ENCODE measurements at places on chromosomes 7 and 10.

DNA sequence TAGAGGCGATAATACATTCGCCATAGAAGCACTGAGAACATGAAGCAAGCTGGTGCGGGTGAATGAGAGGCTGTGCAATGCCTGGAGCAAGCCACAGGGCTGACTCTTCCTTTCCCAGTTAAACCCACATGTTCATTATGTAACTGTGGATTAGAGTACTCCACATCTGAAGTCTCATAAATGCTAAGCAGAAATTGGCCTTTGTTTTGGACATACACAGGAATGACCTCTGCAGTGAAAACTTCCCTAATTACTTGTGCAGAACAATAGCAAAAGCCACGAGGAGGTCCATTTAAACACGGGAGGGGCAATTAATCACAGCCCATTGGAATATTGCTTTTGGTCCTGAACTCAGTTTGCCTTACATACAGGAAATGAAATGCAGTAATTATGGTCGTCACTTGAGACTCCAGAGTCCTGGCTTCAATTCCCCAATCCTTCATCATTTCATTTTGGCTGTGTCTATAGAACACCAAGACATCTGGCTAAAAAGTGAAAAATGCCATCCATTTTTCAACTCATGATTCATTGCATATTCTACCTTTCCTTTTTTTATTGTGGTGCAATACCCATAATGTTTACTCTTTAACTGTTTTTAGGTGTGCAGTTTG, 78.7 kb upstream of the CXCL12 start:
- DNase-seq, result peak; percentile 45

- no peak for DNase-seq
These were observed 823.5 kb downstream of the GRID1 start for GRCh38 chr10:85542936-85543730.

- DNase-seq, result no peak
These were observed 8.6 kb downstream of the MEST start for GRCh38 chr7:130500463-130500862.

GRCh38 chr7:65448816-65449504, 75.3 kb downstream of the ZNF92 start:
- DNase-seq, result peak; percentile 83

GRCh38 chr10:31659665-31660064, 269.0 kb downstream of the ARHGAP12 start:
- no peak for DNase-seq

GRCh38 chr10:120039826-120040225, 147.3 kb downstream of the SEC23IP start:
- no peak for DNase-seq

DNA sequence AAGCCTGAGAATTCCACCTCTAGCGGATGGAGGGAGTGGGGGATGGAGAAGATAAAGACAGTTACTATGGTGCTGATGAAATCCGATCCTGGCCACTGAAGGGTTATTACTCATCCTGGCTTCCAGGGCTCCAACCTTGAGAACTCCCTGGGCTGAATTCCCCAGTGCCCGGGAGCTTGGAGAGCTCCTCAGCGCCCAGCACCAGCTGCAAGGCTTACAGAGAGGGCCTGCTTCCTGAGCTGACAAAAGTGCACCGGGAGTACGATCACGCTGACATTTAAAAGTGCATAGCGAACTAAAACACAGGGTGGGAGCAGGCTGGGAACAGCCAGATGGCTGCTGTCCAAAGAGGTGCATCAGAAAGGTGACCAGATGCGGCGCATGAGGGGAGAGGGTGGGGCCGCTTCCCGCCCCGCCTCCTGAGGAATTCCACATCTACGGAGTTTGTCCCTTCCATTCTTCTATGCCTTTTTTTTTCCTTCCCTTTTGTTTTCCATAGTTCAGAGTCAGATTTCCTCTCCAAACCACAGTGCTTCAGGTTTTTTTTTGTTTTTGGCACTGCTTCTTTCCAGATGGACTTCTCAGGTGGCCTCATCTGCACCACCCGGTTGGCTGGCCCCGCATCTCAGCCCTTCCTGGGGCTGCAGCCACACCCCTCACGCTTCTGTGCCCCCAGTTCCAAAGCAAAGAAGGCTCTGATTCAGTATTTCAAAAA, 62.4 kb upstream of the MKRN1 start:
- peak; percentile 97 for DNase-seq

DNA sequence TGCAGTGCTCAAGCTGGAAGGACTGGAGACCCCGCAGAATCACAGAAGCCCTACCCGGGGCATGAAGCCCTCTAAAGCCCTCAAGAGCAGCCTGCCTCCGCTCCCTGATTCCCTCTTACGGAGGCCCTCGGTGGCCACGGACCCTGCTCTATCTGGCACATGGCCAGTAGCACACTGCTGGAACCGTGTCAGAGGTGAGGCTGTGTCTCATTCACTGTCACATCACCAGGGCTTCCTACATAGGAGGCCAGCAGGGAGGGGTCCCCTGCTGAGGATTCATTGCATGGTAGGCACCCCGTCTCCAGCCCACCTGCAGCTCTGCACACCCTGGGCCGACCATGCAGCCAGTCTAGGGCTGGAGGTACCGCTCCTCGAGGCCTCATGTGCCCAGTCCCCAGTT, 259.2 kb downstream of the TNS3 start:
- no peak for DNase-seq

DNA sequence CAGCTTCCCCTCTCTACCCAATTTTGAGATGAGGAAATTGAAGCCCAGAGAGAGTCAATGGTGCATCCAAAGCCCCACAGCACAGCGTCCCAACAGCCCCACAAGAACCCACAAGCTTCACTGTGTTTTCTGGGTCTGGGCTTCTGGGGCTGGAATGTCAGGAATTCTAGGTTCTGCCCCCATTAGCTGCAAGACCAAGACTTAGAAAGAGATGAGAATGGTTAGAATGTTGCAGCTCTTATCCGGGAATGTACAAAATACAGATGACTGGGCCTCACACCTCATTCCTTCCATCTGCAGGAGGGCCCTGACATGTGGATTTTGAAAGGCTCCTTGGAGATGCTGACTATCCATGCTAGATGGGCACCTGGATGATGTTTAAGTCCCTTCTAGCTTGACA, 6.0 kb upstream of the SGPL1 start:
- DNase-seq, result no peak

DNA sequence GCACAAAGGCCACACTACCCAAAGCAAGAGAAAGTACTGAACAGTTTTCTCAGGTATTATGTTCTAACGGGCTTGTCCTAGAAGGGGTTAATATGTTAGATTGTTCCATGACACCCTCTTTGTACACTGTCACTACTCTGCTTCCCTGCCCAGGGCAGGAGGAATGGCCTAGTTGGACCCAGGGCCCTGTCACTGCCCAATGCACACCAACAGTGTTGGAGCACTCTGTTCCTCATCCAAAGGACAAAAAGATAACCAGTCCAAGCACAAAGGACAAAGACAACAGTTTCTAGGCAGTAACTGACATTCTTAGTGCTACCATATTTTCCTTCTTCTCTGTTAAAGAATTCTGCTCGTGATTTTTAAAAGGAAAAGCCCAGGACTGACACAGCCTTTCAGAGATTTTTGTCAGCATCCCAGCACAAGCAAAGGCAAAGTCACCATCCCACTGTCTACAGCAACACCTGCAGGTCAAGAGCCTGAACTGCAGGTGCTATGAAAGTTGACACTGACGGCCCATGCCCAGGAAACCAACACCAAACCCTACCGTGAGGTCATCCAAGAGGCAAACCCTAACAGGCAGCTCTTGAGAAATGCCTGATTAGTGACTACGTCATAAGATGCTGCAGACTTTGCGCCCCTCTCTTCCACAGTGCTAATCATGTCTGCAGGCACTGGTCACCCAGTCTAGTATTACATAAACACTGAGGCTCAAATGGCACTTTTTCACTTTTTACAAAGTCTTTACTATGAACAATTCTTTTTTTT, 13.2 kb downstream of the NUDCD3 start:
- peak; percentile 71 for DNase-seq

GRCh38 chr7:48472640-48473039, 301.4 kb downstream of the ABCA13 start:
- no peak for DNase-seq

DNA sequence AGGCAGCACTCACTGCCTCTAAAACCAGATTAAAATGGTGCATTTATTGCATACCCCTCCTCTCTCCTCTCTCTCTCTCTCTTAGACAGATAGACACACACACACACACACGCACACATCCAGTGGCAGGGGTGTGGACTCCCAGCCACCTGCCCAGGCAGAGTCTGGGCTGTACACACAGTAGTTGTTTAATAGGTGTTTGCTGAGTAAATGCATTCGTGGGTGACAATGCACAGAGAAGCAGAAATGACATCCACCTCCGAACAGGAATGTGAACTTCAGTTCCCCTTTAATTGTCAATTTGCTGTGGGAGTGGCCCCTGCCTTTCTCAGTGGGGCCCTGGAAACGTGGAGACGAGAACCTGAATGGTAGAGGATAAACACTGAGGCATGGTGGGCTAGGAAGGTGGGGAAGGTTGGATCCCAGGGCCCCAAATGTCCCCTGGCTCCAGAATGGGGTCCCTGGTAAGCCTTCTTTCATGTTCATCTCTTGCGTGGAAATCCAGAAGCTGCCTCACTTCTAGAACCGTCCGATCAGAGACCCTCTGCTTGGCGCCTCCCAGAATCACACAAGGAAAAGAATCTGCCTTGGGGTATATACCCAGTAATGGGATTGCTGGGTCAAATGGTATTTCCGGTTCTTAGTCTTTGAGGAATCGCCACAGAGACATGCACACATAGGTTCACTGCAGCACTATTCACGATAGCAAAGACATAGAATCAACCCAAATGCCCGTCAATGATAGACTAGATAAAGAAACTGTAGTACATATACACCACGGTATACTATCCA, 58.5 kb upstream of the ECHDC3 start:
- peak; percentile 71 for DNase-seq

GRCh38 chr10:120205368-120206018, 251.5 kb upstream of the PLPP4 start:
- no peak for DNase-seq

- peak; percentile 21 for DNase-seq
These were observed 133.4 kb upstream of the ABCB5 start for GRCh38 chr7:20482071-20482470.

GRCh38 chr10:21171197-21171935, 274.3 kb upstream of the NEBL start:
- no peak for DNase-seq

DNA sequence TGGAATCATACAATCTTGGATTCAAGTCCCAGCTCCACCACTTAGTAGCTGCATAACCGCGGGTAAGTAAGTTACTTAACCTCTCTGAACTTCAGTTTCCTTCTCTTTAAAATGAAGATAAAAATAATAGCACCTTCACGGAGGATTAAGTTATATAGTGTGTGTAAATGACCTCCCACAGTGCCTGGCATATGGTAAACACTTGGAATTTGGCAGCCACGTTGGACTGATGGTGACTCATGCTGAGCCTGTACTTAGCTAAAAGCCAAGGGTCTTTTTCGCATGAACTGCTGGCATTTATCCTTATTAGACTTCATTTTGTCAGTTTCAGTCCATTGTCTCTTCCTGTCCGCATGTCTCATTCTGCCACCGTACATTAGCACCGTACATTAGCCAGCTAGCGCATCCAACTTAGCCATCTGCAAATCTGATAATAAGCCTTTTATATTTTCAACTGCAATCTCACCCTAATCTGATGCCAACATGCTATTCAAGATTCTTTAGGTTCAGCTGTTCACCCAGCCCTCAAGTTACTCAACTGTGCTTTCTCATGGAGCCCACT, 11.2 kb downstream of the SLC13A4 start:
- DNase-seq, result peak; percentile 98

DNA sequence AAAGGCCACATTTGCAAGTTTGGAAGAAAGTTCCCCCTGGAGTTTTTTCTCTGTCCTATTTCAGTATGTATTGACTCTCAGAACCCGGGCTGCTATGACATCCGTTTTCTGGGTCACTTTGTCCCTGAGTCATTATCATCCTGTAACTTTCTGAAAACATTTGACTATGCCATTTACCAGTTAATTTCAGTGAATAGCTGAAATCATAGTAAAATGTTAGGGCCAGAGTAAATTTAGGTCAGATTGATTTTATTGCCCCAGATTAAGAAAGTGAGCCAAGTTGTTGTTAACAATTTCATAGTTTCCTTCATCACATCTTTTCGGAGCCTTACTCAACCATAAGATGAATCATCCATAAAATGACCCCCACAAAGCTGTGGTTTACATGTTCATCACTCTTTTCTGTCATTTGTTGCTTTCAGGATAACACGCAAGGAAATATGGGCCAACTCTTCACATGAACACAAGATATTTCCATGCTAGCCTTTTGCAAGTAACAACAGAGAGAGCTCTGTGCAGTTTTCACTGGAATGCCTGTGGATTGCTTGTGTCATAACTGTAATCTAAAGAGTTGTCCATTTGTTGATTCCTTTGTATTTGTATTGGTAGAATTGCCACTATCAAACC, 3.9 kb upstream of the MACC1 start:
- DNase-seq, result peak; percentile 99

DNA sequence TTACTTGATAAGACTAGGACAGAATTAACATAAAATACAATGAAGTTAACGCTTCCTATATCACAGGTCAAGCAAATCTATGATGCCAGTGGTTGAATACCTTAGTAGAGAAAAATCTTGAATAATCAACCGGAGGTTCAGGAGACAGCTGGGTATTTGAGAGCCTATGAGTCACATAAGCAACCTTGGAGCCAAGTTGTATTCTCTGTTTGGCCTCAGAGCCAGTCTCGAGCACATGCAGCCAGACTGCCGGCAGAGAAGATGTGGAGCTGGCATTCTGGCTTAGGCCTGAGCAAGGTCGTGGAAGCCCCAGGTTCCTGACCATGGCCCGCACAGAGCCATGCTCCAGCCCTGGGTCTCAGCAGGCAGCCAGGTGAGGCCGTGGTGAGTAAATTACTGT, 90.3 kb downstream of the FAM204A start:
- peak; percentile 5 for DNase-seq

DNA sequence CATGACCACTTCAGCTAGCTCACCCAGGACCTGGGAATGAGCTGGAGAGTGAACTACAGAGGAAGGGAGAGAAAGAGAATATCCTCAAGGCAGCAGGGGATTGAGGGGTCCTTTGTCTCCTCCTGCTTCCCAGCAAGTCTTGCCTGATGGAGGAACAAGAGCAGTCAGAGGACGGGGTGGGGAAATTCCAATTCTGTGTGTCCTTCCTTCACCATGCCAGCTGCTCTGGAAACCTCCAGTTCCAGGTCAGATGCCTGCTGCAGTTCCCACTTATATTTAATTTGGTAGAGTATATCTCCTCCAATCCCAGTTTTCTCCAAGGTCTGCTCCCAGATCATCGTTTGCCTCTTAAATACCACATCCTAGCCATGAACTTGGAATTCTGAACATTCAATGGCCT, 21.4 kb upstream of the LEP start:
- no peak for DNase-seq

- DNase-seq, result no peak
These were observed 1198.5 kb upstream of the SORCS1 start for GRCh38 chr10:108362961-108363360.

DNA sequence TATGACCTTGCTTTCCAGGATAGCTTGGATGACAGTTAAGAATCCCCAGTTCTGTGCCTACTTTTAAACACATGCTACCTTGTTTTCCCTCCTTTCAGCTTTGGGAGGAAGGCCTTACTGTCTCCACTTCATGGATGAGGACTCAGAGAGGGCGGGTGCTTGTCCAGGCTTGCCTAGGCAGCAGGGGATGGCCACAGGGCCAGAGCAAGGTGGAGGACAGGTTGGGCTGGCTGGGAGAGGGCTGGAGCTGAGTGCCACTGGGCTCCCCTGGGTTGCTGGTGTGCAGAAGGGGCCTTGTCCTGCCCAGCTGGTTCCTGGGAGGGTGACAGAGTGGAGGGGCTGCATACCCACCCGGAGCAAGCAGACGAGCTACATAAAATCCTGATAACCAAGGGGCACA, 117.8 kb downstream of the GRK5 start:
- DNase-seq, result no peak

GRCh38 chr10:16478801-16479200, 42.0 kb downstream of the PTER start:
- DNase-seq, result no peak

- no peak for DNase-seq
These were observed 17.6 kb downstream of the SRI start for GRCh38 chr7:88202278-88202677.
